ENCODE measurements at places on chromosomes 13 and 19.

GRCh38 chr19:53927739-53928138 is 18.7 kb downstream of the CACNG7 start:
- no peak for DNase-seq

GRCh38 chr19:35596366-35596999 is 10.5 kb downstream of the PMIS2 start:
- DNase-seq: no peak

DNA sequence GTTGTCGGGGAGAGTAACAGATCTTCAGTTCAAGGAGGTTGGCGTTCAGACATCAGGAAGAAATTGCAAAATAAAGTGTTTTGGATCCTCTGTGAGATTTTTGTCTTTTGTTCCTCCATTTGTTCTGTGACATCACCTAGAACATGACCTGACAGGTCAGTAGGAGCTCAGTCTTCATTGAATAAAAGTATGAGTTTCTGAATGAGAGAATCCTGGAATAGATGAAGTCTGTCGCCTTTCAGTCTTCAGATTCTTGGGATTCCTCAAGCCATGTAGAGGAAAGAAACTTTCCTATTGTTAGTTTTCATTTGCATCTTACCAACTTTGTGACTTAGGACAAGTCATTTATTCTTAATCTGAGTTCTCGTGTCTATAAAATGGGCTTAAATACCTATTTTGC is 14.4 kb downstream of the ARHGAP35 start:
- no peak for DNase-seq

DNA sequence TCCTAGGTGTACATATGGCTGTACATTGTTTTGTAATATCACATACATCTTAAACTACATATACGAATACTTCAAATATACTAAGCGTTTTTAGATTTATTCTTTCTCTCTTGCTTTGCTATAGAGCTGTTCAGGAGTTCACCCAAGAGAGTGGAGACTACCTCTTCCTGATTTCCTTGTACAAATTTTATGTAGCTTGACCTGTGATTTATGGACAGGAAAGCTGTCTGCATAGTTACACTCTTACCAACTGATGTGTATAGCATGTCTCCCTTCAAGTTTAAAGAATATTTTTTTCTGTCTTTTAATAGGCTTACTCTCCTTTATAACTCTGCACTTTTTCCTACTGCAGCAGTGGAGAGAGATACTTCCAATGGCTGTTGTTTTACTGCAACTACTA is 428.7 kb downstream of the NDFIP2 start:
- DNase-seq: no peak

DNA sequence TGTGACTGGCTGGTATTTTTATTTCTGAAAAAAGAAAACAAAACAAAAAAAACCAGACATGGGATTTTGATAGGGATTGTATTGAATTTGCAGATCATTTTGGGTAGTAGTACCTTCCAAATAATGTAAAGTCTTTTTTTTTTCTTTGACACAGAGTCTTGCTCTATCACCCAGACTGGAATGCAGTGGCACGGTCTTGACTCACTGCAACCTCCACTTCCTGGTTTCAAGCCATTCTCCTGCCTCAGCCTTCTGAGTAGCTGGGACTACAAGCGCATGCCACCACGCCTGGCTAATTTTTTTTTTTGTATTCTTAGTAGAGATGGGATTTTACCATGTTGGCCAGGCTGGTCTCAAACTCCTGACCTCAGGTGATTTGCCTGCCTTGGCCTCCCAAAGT is 4.2 kb downstream of the ZNF101 start:
- DNase-seq: no peak

- no peak for DNase-seq
These were observed 29.0 kb upstream of the RNF17 start for GRCh38 chr13:24734950-24735349.

DNA sequence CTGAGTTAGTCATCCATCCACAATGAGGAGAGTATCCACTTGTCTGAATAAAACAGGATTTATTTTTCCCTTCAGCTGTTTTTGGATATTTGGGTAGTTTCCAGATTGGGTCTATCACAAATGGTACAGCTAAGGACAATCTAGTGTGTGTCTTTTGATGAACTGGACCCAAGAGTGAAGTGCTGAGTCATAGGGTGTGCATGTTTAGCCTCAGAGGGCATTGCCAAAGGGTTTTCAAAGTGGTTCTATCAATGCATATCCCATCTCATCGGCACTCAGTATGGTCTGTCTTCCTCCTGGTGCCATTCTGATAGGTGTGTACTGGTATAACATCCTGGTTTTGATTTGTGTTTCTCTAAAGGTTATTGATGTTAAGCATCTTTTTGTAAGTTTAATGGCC is 62.3 kb downstream of the GSX1 start:
- DNase-seq: no peak

DNA sequence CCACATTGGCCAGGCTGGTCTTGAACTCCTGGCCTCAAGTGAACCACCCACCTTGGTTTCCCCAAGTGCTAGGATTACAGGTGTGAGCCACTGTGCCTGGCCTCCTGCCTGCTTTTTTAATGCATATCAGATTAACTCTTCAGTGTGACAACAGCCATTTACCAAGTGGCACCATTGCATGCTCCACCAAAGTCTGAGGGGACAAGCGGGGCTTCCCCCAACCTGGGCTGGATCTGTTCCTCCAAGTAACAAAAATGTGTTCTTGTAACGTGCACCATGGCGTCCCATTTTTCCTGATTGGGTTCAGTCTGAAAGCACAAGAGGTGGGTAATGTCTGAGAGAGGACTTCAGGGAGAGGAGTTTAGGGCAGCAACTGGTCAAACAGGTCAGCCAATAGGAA is 77.8 kb downstream of the TEX29 start:
- DNase-seq: no peak

DNA sequence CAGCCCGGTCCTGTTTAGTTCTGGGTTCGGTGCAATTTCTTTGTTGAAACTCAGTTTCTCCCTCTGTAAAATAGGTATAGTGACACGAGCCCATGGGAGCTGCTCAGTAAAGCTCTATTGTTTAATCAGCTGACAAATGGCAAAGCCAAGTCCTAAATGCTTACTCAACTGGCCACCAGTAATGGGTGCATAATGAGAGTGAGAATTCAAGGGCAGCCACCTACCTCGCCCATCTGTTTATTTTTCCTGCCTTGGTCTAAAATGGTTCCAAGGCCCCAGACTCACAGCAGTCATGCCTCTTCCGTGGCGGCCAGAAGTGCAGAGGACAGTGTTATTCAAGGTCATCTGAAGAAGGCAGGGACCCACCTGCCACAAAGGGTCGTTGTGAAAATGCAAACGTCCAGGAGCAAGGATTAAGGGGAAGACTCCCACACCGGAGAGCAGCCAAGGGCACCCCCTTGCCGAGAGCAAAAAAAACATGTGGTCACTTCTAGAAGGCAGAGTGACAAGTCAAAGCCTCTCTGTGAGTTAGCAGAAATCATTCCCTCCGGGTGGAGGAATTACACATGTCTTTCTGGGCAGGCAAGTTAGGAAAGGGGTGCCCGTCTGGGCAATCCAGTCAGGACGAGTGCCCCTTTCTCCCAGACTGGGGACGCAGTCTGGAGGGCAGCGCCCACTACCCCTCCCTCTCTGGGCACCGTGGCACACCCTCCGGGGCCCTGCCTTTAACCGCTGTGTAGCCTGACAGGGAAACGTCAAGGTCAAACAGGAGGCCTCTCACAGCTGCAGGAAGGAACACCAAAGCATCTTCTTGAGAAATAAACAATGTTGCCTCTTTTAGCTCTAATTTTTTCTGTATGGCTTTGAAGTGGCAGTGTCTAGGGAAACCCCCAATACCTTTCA is 186.2 kb downstream of the FOXO1 start:
- DNase-seq: no peak

DNA sequence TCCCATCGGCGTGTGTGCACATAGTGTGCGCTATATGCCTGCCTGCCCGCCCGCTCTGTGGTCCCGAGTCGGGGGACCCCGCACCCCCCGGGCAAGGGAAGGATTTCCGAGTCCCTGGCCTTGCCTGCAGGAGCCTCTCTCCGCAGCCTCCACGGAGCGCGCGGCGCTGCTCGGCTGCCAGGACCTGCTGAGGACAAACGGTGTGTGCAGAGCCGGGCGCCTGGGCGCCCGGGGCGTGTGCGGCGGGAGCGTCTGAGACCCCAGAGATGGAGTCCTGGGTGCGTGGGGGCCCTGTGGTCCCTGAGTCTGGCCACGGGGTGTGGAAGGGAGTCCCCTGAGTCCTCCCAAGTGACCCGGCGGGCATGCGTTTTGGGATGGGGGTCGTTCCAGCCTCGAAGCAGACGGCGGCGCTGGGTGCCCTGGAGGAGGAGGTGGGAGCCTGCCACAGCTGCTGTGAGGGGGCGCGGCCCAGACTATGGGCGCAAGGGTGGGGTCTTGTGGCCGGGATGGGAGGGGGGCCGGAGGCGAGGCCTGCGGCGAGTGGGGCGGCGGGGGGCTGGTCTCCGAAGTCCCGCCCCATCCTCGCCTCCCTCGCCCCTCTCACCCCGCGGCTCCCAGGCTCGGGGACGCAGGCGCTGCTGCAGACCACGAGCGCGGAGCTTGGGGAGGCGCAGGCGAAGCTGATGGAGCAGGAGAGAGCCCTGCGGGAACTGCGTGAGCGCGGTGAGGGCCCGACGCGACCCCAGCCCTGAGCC is 25.3 kb downstream of the CLEC4M start:
- no peak for DNase-seq

DNA sequence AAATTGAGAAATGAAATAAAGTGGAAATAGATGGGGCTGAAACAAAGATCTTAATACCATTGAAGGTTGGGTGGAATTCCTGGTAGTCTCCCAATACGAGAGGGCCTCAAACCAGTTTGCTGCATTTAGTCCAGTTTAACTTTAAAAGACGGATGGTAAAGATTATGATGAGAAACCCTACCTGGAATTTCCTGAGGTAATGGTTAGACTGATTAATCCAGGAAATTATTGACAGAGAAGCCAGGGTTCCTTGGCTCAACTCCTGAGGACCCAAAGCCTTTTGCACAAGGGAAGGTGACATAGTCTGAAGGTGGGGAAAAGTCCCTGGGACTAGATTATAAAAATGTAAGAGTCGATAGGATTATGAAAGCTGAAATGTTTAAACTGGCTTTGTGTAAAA is 133.2 kb upstream of the SLITRK5 start:
- DNase-seq: no peak

DNA sequence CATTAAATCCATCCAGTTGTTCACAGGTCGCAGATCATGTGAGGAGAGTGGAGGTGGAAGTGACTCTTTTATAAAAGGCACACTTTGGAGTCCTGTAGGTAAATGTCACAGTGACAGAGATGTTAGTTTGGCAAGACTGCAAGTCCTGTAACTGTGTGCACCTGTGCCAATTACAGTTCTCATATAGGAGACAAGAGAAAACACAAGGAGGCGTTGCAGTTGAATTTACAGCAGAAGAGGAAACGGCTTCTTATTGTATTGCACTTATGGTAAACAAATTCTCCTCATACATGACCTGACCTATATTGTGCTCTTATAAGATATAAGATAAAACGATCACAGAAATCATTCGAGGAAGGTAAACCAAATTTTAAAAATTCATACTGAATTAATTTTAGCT is 732.8 kb upstream of the SLC10A2 start:
- DNase-seq: no peak

GRCh38 chr19:15683411-15683810 is 10.5 kb downstream of the CYP4F12 start:
- no peak for DNase-seq

GRCh38 chr13:110055089-110055488 is 251.9 kb downstream of the COL4A1 start:
- DNase-seq: no peak

DNA sequence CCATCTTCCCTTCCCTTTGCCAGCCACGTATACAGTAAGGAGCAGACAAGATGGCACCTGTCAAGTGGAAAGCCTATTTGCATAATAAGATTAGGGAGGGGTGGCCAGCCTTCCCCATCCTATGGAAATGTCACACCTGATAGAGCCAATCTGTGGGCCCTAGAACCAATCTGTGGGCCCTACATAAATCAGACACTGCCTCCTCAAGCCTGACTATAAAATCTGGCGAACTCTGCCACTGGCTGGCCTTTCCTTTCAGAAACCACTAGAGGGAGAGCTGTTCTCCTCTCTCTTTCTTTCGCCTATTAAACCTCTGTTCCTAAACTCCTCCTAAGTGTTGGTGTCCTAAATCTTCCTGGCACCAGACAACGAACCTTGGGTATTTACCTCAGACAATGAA is 231.5 kb upstream of the KLHL1 start:
- DNase-seq: no peak

GRCh38 chr19:9673912-9674662 is 813 bp downstream of the ZNF562 start:
- DNase-seq: no peak

DNA sequence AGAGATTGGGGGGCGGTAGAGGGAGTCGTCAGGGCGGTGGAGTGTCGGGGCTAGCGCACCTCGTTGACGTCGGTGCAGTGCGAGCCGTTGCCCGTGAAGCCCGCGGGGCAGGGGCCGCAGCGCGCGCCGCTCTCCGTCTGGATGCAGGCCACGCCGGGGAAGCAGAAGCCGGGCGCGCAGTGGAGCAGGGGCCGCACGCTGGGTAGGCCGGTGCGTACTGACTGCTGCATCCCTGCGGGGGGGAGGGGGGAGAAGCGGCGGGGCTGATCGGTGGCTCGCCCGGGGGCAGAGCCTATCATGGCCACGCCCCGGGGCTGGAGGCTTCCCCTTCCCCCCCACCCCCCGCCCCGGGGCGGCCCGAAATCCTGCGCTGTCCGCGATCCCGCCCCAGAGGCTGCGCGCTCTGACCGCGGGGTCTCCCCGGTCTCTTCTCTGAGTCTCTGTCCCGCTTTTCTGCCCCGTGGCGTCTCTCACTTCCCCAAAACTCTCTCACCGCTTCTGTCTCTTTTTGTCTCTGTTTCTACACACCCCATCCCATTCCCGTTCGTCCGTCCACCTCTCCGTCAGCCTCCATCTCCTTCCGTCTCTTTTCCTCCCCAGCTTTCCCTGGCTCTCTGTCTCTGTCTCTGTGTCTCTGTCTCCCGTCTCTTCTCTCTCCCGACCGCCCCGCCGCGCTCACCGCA is 1.1 kb downstream of the COMP start:
- no peak for DNase-seq

- DNase-seq: no peak
These were observed 21.2 kb downstream of the ZNF675 start for GRCh38 chr19:23665651-23666410.

DNA sequence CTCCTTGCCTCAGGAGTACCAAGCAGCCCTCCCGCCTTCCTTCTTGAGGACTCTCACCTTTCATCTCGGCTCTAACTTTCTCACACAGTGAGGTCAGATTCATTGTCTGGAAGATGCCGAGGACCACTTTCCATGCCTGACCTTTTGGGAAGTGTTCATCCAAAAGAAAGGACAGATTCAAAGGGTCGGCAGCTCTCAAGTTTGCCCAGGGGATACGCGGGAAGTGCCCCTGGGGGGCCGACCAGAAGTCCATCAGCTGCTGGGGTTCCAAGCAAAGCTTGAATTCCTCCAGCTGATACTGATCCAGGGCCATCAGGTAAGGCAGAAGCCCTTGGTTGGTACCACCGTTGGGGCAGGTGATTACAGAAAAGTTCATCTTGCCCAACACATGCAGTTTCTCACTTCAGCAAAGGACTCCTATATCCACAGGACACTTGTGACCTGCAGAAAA is at the start of gene NLRP13:
TSS of gene NLRP13 (minus strand) at position 401 of the 451 bp plus-strand sequence. CDS start at position 376, 25 bp downstream.
- no peak for DNase-seq

DNA sequence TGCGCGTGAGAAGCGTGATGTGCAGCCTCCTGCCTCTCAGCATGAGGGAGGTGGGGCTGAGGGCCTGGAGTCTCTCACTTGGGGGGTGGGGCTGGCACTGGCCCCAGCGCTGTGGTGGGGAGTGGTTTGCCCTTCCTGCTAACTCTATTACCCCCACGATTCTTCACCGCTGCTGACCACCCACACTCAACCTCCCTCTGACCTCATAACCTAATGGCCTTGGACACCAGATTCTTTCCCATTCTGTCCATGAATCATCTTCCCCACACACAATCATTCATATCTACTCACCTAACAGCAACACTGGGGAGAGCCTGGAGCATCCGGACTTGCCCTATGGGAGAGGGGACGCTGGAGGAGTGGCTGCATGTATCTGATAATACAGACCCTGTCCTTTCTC is 8.7 kb downstream of the CD177 start:
- no peak for DNase-seq

Measured in NCI-H1930 (cell line).